ENCODE measurements at places on chromosomes 1 and 21. TPM values are rescaled to one million over a fixed set of nuclear protein-coding genes. Genes with fewer than 3 reads are reported as not detected.

GRCh38 chr1:230636575-230637148 lies 5.6 kb upstream of the COG2 start:
- DNase-seq = no peak

The YOD1 gene
- total RNA-seq = 10.2 TPM

The OR6N1 gene
- total RNA-seq = not detected

The KRTAP19-3 gene
- total RNA-seq = not detected

The UTS2 gene
- total RNA-seq = not detected

All from activated T-cell treated with anti-CD3 and anti-CD28 coated beads, Interleukin-2, amount 50 U/mL, for 4 hours (primary cell).